Tibial nerve (tissue), 4 donors: ENCODE measurements at places on chromosomes 13 and 19. TPM values are rescaled to one million over a fixed set of nuclear protein-coding genes. Genes with fewer than 3 reads are reported as not detected.

The DGKH gene
- 12.6 TPM for total RNA-seq

The BICRA gene
- total RNA-seq = 23.1 TPM

The NOVA2 gene
- 1.8 TPM for total RNA-seq

DNA sequence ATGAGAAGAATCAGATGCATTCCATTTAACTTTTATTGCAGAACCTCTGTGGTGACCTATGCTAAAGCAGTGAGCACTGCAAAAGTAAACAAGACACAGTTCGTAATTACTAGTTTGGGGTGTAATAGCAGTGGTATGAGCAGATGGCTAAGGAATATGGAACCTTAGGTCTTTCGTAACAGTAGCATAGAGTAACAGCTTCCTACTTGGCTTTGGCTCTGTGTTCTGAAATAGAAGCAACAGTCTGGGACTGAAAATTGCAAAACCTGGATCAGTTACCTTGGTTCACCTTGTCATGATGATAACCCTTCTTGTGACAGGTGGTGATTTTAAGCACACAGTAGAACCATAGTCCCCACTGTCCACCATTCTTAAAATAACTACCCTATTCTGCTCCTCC lies 303.4 kb downstream of the GPC6 start:
- DNase-seq = no peak

GRCh38 chr13:33845572-33846302 lies 27.8 kb downstream of the RFC3 start:
- DNase-seq = no peak

The RXFP2 gene
- 2.2 TPM for total RNA-seq

DNA sequence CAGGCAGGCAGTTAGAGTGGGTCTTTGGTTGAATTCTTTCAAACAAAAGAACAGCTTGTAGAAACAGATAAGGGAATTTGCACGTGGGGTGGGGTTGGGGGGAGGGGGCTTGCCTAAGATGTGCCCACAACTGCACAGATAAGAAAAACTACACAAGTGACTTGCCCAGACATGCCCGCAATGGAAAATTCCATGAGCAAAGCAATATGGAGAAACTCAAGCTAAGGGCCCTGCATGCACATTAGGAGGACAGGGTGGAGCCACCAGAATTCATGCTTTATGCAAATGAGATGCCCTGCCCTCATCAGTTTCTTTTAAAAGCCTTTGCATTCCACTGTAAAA lies 755.6 kb upstream of the MIR17HG start:
- DNase-seq = no peak

DNA sequence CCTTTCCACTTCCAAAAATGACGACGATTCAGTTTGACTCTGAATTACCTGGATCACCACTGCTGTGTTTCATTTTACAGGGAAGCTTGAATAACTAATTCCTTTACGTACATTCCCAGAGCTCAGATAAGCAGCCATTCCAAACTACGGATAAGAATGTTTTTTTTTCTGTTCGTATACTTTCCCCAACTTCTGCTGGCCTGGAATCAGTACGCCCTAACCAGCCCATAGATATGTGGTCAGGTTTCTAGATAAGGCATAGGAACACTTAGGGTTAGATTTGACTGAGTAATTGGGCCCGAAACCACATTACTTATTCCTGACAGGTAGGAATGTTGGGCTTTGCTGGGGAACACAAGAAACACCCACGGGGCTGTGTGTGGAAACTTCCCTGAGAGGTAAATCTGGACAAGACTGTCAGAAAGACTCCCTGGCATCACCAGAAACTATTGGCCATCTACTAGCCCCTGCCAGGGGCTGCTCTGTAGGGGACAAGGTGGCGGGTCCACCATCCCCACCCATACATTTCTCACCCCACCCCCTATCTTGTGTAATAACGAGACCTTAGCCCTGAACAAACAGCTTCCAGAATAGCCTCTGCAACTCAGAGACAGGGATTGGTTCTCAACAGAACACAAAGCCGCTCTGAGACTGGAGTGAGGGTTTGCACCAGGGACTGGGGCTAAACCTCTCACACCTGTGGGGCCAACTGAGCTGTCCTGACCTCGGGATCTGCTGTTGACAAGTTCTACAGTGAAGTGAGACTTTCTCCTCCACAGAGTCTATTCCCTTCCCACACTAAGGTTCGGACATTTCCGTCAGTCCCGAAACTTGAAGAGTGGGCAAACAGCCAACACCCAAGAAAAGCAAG lies 15.6 kb downstream of the RHPN2 start:
- DNase-seq = no peak

DNA sequence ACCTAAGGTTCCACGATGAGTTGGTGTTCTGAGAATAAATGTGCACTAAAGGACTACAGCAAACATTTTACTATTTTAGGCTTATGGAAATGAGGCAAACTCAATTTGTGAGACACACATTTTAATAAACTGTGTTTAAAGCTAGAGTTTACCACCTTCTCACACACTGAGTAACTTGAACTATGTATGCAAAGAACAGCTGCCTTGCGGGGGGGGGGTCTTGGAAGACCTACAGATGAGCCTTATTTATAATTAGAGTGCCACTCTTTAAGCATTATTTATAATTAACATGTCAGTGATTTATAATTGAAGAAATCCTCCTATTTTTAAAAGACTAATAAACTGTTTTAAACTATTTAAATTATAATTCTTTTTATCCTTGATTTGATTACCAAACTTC lies 300.4 kb downstream of the DLEU7 start:
- DNase-seq = no peak

DNA sequence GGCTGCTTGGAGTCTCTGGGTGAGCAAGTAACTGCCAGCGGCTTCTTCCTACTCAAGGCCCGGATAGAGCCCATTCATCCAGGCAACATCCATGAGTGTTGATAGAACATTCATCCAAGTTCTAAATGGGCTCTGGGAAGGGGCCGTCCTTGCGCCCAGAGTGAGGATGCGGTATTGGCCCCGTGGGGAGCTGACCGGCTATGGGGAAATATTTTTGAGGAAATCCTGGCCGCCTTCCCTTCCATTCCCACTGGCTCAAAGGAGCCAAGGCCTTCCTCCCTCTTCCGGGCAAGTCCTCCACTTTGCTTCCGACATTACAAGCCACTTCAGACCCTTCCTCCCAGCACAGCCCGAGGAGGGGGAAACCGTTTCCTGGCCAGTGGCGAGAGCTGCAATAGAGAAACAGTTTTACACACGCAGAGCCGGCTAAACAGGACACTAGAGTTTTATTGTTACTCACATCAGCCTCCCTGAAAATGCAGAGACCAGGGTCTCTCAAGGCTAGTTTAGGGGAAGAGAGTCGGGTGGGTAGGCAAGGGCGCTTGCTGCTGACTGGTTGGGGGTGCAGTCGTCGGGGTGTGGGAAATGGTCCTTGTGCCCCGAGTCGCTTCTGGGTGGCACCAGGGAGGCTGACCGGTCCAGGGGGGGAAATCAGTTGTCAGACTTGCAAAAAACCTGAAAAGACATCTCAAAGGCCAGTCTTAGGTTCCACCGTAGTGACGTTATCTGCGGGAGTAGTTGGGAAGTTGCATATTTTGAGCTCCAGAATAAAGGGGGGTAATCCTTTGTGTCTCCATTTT lies 37.5 kb downstream of the C13orf46 start:
- no peak for DNase-seq

The ANKRD24 gene
- 0.78 TPM for total RNA-seq

DNA sequence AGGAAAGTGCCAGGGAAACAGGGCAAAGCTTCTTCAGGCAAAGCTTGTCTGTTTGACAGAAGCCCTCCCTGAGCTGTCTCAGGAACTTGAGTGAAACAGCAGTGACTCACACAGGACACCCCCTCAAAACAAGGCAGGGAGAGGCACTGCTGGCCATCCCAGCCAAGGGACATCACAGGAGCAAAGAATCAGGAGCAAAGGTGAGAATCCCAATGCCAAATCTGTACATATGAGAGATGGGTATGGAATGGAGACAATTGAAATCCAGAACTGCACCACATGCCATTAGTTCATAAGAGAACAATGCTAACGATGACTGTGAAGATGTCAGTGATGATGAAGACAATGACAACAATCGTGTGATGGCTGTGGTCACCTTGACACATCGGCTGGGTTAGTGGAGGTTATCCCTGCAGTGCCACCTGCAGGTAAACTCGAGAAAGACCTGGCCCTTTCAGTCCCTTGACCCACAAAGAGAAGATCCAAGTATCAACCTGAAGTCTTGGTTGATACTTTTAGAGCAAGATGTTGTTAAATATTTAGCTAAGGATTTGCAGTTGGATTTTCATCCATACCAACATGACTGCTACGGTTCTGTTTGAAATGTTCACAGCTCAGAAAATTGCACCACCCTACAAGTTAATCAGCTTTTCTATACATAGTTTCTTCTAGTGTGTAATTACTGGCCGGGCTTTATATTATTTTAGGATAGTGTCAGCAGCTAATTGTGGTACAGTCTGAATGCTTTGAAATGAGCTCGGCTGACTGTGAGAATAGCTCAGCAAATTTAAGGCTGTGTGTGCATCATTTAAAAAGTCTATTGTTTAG lies 42.0 kb upstream of the IPO5 start:
- DNase-seq = no peak

GRCh38 chr19:14503285-14503684 lies 7.4 kb upstream of the GIPC1 start:
- no peak for DNase-seq

The SHISA7 gene
- total RNA-seq = 1.1 TPM

- DNase-seq = no peak
Measured at GRCh38 chr13:33251131-33251661, 34.4 kb downstream of the STARD13 start.

- DNase-seq = no peak
Measured at GRCh38 chr13:75633285-75633684, 2.8 kb upstream of the LMO7 start.

DNA sequence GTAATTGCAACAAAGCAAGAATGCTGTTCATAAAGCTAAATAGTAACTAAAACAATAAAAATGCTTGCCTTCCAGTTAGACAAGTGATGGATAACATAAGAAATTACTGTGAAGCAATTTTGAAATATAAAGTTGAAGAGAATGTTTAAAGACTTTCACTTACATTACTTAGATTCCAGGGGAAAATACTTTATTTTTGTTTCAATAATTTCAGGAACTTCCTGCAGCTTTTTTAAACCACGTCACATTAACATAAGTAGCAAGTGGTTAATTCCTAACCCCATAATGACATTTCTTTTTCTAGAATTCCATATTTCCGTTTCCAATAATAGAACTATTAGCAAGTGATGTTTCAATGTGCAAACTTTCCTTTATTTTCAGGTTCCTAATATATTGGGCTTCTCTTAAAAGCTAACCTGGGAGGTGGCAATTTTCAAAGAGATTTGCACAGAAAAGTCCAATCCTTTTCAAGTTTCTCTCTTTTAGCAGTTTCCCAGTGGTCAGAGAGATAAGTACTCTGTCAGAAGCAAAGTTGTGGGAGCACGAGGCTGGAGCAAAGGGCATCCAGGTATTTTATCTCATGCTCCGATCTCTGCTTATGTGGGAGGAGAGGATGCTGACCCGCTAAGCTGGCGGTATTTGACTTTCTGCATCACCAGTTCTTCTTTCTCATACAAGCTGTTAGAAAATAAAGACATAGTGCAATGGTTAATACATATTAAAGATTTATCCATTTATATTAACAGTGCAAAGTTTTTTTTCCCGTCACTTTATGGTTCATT lies 1025.3 kb downstream of the EFNB2 start:
- DNase-seq = no peak

- DNase-seq = no peak
Measured at GRCh38 chr13:48162217-48162616, 67.3 kb upstream of the MED4 start.

The KLC3 gene
- total RNA-seq = not detected

The ZNF579 gene
- total RNA-seq = 5.3 TPM

The KLK14 gene
- not detected for total RNA-seq

- no peak for DNase-seq
Measured at GRCh38 chr19:18292462-18292809, 11.0 kb upstream of the JUND start.

The CTXN1 gene
- 4.1 TPM for total RNA-seq

GRCh38 chr13:82878536-82878935 lies 1003.7 kb downstream of the SLITRK1 start:
- no peak for DNase-seq

DNA sequence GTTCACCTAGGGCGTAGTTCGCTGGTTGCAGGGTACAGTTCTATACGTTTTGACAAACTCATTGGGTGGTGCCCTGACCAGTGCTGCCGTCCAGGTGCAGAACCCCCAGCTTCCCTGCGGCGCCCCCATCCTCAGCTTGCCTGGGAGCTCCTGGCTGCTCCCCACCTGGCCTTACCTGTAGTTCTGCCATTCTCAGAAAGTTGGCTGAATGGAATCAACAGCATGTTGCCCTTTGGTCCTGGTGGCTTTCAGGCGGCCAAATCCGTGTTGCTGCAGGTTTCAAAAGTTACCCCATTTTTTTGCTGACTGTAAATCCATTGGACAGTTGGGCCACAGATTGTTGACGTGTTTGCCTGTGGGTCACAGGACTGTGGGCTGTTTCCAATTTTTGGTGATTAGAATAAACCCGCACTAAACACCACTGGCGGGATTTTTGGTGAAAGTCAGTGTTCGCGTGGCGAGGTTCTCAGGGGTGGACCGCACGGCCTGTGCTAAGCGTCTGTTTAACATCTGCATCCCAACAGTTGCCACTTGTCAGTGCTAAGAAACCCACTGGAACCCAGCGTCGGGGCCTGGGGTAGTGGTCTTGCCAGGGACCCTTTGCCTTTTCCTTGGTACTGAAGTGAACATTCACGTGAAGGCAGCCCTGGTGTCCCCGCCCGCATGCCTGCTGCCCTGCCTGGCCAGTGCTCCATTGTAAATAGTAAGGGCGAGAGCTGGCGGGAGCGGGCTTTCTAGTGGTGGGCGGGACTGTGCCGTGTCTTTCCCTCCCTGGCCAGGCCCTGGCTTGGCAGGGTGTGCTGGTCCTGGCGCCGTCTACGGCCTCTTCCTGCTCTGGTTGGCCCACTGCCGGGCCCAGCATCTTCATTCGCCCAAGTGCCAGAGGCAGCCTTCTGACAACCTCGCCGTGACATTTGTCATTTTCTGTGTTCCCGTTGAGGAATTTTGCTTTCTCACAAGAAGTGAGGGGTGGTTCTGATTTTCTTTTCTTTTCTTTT lies 3.3 kb downstream of the DOT1L start:
- peak; percentile 61 for DNase-seq

DNA sequence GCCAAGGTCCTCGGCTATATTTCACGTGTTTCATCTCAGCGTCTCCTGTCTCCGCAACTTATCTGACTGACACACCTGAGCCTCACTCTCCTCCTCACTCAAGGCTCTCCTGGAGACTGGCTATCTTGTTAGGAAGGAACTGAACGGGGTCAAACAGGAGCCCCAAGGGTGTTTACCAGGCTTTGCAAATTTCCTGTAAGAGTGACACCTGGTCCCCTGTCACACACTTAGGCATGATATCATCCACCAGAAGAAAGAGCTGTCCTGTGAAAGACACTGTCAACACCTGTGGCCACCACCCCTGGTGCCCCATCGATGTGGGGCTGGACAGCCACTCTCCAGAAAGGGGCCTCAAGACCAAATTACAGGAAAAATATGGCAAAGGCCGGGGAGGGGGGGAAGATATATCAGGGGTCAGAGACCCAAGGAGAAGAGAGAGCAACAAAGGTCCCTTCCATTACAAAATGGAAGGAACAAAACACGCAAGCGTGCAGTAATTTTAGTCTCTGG lies 2.9 kb downstream of the CD70 start:
- no peak for DNase-seq
